ENCODE measurements at places on chromosomes 6 and 20. TPM values are rescaled to one million over a fixed set of nuclear protein-coding genes. Genes with fewer than 3 reads are reported as not detected.

The FRS3 gene
- 1.7 TPM for total RNA-seq

DNA sequence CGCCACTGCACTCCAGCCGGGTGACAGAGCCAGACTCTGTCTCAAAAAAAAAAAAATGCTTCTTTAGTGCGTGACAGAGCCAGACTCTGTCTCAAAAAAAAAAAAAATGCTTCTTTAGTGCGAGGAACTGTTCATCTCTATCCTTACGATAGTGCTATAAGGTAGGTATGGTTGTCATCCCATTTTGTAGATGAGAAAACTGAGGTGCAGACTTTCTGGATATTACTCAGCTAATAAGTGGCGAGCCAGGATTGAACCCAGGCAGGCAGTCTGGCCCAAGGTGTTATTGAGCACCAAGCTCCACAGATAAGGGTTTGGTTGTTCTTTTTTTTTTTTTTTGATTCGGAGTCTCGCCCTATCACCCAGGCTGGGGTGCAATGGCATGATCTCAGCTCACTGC is 11.9 kb downstream of the MEA1 start:
- DNase-seq, result no peak
- H3K4me1 ChIP-seq, result no peaks in the 10 kb centered on the region
- H3K27ac ChIP-seq, result no peak overlapping the region
- H3K4me3 ChIP-seq, result no peak overlapping the region
- H3K36me3 ChIP-seq, result peaks cover 39% of the 10 kb centered on the region

DNA sequence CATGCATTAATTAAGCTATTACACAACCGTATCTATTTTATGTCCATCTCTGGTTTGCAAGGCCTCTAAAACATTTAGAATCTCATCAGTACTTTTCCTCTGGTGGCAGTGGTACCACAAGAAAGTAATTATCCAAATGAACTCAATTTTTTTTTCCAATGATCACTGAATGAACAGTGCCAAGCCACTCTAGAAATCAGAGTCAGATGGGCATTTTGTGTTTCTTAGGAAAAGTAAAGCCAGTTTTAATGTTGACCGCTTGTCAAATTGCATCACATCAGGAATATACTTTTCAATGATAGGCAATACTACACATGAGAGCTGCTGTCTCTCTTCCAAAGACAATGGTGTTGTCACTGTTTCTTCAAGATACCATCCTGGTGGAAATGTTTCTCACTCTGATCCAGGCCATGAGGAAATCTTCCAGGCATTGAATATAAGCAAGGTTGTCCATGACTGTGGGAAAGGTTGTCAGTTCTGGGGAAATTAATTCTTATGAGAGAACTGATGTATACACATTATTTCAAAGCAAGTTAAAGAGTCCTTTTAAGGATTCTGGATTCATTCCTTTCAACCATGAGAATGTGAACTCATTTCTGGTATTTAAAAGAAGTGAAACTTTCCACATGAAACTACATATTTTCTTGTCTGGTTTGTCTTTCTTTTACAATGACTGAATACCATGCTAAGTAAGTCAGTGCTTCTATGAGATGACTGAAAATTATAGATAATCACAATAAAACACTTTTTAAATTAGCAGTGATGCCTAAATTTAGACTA is 108.8 kb upstream of the TCF21 start:
- no peaks in the 10 kb centered on the region for H3K27me3 ChIP-seq
- H3K4me3 ChIP-seq, result no peak overlapping the region
- H3K4me1 ChIP-seq, result no peaks in the 10 kb centered on the region
- no peak for DNase-seq
- no peak overlapping the region for H3K27ac ChIP-seq
- H3K36me3 ChIP-seq, result no peaks in the 10 kb centered on the region

DNA sequence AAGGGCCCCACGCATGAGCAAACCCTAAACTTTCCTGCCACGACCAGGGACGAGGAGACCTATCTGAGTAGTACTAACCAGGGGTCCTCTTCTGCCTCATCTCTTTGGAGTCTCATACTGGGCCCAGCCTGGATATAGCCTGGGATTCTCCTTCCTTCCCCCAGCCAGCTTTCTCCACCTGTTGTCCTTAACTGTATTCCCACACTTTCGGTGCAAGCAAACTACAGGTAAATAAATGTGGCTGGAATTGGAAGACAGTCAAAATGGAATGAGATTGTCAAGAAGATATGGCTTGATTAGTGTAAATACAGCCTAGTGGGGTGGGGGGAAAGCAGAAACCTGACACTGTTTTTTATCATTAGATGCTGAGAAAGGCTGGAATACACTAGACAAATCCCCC is 23.5 kb upstream of the LY86 start:
- no peak overlapping the region for H3K4me3 ChIP-seq
- H3K4me1 ChIP-seq, result no peaks in the 10 kb centered on the region
- no peak overlapping the region for H3K27ac ChIP-seq
- H3K27me3 ChIP-seq, result no peaks in the 10 kb centered on the region

DNA sequence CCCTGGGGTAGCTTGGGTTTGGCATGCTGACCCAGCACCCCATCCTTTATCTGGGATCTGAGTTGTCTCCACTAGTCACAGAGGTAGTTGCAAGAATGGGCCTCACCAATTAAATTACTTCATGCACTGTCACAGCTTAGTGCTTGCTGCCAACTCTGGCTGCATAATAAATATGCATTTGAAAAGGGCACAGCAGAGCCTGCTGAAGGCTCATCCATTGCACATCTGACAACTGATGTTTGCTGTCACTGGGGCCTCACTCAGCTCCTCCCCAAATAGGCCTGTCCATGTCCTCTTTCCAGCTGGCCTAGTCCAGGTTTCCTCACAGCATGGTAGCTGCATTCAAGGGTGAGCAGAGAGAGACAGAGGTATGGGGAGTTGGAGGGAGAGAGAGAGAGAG is 13.3 kb upstream of the NXT1 start:
- no peak for DNase-seq
- no peaks in the 10 kb centered on the region for H3K27me3 ChIP-seq
- no peaks in the 10 kb centered on the region for H3K36me3 ChIP-seq
- no peak overlapping the region for H3K4me3 ChIP-seq
- H3K27ac ChIP-seq, result no peak overlapping the region
- H3K4me1 ChIP-seq, result no peaks in the 10 kb centered on the region

GRCh38 chr6:159756508-159756907 is 5.3 kb upstream of the ACAT2 start:
- peaks cover 7% of the 10 kb centered on the region for H3K4me1 ChIP-seq
- no peak overlapping the region for H3K4me3 ChIP-seq
- H3K27me3 ChIP-seq, result no peaks in the 10 kb centered on the region
- H3K27ac ChIP-seq, result no peak overlapping the region
- H3K36me3 ChIP-seq, result peaks cover 76% of the 10 kb centered on the region
- DNase-seq, result no peak

The EYA4 gene
- total RNA-seq, result 6.2 TPM

GRCh38 chr20:48411919-48412522 is 415.8 kb downstream of the PREX1 start:
- H3K4me1 ChIP-seq, result no peaks in the 10 kb centered on the region
- H3K4me3 ChIP-seq, result no peak overlapping the region
- H3K27me3 ChIP-seq, result no peaks in the 10 kb centered on the region
- no peak overlapping the region for H3K27ac ChIP-seq
- H3K36me3 ChIP-seq, result no peaks in the 10 kb centered on the region
- DNase-seq, result no peak

DNA sequence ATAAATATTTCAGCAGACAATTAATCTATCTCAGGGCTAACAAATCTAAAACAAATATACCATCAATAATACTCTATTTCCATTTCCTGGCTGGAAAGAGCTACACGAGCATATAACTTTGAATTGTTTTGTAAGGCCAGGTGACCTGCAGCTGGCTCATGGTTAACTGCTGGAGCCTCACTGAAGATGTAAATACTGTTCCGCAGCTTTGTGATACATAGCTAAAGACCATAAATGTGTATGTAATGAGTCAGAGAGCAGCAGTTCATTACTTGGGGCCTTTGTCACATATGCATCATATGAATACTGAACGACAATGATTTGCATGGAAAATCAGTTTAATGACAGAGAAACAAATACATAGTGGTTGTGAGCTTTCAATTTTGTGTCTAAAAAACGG is 109.4 kb upstream of the CCN2 start:
- no peak for DNase-seq
- H3K4me1 ChIP-seq, result no peaks in the 10 kb centered on the region
- no peaks in the 10 kb centered on the region for H3K27me3 ChIP-seq

The SDHAF4 gene
- 16.3 TPM for total RNA-seq

The SLC17A2 gene
- total RNA-seq, result 0.05 TPM

DNA sequence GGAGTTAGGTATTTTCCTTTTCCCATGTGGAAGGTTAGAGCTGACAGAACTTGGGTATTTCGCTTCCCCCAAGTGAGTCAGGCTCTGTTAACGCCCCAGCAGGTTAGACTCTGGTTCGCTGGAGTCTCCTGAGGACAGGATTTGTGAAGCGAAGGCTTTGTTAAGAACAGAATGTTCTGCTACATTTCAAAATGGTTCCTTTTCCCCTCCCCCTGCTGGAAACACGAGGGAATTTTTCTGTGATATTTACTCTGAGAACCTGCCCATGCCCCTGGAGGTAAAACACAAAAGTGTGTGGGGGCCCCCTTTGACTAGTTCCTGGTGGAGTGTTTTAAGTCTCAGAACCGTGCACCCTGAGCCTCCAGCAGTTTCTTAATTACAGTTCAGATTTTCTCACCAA is 731.4 kb upstream of the CITED2 start:
- no peak overlapping the region for H3K4me3 ChIP-seq
- DNase-seq, result no peak
- no peaks in the 10 kb centered on the region for H3K4me1 ChIP-seq
- no peak overlapping the region for H3K27ac ChIP-seq

DNA sequence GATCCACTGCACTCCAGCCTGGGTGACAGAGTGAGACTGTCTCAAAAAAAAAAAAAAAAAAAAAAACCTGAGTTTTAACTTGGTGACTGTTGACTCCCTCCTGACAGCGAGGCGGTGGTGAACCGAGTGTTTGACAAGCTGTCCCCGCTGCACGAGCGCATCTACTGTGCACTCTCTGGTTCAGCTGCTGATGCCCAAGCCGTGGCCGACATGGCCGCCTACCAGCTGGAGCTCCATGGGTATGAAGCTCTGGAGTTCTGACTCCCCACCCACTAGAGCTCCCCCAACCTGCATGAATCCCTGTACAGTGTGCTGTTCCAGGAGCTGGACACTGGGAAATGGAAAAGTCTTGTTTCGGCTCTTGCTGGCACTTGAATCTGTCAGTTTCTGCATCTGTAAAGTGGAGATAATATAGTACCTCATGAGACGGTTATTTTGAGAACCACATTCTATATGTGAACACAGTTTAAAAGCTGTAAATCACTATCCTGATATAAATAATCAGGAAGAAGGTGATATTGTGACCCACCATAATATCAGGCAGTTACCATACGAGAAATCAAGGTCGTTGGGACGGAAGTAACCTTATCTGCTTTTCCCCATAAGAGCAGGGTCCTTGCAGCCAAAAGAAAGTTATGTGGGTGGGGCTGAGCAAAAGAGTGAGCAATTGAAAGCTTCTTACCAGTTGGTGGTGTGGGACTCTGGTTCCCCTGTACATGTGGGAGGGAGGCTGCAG is 3.3 kb downstream of the PSMB9 start:
- H3K27me3 ChIP-seq, result peaks cover 2% of the 10 kb centered on the region
- peaks cover 28% of the 10 kb centered on the region for H3K4me1 ChIP-seq
- H3K27ac ChIP-seq, result no peak overlapping the region
- no peak for DNase-seq
- H3K36me3 ChIP-seq, result peaks cover 22% of the 10 kb centered on the region

- DNase-seq, result no peak
- no peaks in the 10 kb centered on the region for H3K4me1 ChIP-seq
- no peak overlapping the region for H3K4me3 ChIP-seq
- H3K27ac ChIP-seq, result no peak overlapping the region
These were observed 118.6 kb upstream of the DOK5 start for GRCh38 chr20:54356801-54357200.

GRCh38 chr6:119728220-119728750 is 378.7 kb upstream of the MAN1A1 start:
- H3K27me3 ChIP-seq, result no peaks in the 10 kb centered on the region
- H3K4me1 ChIP-seq, result peaks cover 12% of the 10 kb centered on the region

GRCh38 chr20:50345712-50346373 is 155.2 kb downstream of the CEBPB start:
- no peaks in the 10 kb centered on the region for H3K27me3 ChIP-seq
- DNase-seq, result no peak
- no peaks in the 10 kb centered on the region for H3K4me1 ChIP-seq

GRCh38 chr20:20037960-20038359 is 14.3 kb downstream of the CRNKL1 start:
- H3K4me3 ChIP-seq, result no peak overlapping the region
- DNase-seq, result no peak
- no peak overlapping the region for H3K27ac ChIP-seq
- H3K4me1 ChIP-seq, result no peaks in the 10 kb centered on the region
- H3K36me3 ChIP-seq, result peaks cover 88% of the 10 kb centered on the region

The CLDN20 gene
- not detected for total RNA-seq

- H3K36me3 ChIP-seq, result no peaks in the 10 kb centered on the region
- peaks cover 11% of the 10 kb centered on the region for H3K4me1 ChIP-seq
- H3K27ac ChIP-seq, result peak overlapping the region; percentile 77
These were observed 36.3 kb upstream of the VEGFA start for GRCh38 chr6:43733471-43734293.

GRCh38 chr20:57928181-57928967 is 218.6 kb upstream of the PMEPA1 start:
- H3K4me1 ChIP-seq, result no peaks in the 10 kb centered on the region
- no peak for DNase-seq
- H3K27ac ChIP-seq, result no peak overlapping the region
- no peaks in the 10 kb centered on the region for H3K27me3 ChIP-seq
- no peak overlapping the region for H3K4me3 ChIP-seq

- H3K27me3 ChIP-seq, result no peaks in the 10 kb centered on the region
- peaks cover 53% of the 10 kb centered on the region for H3K4me1 ChIP-seq
- H3K36me3 ChIP-seq, result no peaks in the 10 kb centered on the region
- no peak for DNase-seq
- H3K4me3 ChIP-seq, result no peak overlapping the region
- H3K27ac ChIP-seq, result peak overlapping the region; percentile 77
These were observed 265.2 kb downstream of the CD83 start for GRCh38 chr6:14382678-14383236.

The VEGFA gene
- 18.4 TPM for total RNA-seq

The CDH22 gene
- 0.05 TPM for total RNA-seq

DNA sequence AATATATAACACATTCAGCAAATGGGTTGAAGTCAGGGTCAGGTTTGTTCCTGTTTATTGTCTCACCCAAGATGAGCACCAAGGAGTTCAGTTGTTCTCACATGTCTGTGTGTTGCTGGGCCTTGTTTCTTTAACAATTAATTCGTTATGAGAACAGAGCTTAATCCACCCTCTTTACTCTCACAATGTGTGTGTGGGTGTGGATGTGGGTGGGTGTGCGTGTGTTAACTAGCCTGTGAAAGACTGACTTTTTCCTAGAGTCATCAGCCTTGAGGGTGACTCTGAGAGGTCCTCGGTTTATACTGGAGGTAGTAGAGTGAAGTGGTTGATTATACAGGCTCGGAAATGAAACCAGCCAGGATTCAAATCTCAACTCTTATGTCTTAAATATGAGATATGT is 672.1 kb downstream of the MAFB start:
- no peaks in the 10 kb centered on the region for H3K27me3 ChIP-seq
- no peaks in the 10 kb centered on the region for H3K4me1 ChIP-seq
- no peak overlapping the region for H3K4me3 ChIP-seq
- H3K27ac ChIP-seq, result no peak overlapping the region

The MYB gene
- 84.7 TPM for total RNA-seq

The MLN gene
- total RNA-seq, result 0.61 TPM

The SHLD1 gene
- 11.2 TPM for total RNA-seq
